GM03348 (cell line): ENCODE measurements at places on chromosomes 5 and 9.

GRCh38 chr5:122415030-122415800 lies 103.2 kb downstream of the SNCAIP start:
- DNase-seq, result peak; percentile 65

- no peak for DNase-seq
Observed at GRCh38 chr9:113984639-113985380, 93.3 kb downstream of the AMBP start.

DNA sequence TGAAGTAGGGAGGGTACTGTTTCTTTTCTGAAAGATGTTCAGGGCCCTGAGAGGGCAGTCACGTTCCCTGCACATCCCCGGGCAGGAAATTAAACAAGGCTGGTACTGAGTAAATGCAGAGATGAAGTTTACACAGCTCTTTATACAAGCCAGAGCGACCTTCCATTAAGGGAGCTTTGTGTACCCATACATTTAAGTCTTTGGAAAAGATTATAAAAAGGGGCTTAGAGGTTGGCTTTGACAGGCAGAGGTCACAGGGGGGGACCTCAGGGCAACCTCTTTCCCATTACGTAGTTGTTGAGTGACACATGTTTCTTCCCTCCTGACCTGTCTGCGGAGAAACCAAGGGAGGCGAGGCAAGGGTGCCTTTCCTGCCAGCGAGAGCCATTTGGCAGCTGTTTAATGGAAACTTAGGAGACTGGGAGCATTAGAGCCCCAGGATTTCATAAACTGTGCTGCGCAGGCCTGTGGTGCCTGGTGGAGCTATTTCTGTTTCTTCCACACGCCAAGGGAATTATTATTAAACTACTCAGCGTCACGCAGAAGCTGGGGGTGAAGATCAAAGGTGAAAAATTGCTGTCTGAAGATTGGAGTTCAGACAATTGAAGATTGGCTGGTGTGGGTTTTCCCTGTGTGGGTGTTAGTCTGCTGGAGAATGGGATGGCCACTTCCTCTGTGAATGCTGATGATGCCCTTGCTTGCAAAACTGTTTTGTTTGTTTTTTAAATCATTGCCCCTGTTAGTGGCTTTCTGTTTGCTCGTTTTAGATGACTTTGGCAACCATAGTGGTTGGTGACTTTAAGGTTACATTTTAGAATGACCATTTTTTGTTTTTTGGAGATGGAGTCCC lies 3.2 kb upstream of the SMIM32 start:
- no peak for DNase-seq

DNA sequence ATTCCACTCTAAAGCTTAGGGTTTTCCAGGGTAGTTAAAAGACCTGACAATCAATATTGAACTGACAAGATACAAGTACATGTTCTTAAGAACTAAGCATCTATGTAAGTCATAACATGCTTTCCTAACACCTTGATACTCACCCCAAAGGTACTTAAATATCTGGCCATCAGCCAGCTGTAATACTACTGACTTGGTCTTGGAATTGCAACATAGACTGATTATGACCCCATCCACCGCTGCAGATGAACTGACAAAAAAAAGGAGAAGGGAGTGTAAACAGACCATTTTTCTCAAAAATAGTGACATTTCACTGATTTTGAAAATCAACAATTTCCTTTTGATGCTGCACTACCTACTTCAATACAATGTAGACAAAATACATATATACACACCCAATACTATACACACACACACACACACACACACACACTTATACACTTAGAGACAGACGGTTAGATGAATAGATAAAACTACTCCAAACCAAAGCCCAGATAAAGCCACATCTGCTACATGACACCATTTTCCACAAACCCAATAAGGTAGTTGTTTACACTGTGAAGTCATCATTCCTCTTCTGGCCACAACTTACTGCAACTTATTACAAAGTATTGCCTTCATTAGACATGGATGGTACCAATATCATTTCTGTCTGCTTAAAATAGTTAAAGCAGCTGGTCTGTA lies 30.4 kb downstream of the ELP1 start:
- no peak for DNase-seq

DNA sequence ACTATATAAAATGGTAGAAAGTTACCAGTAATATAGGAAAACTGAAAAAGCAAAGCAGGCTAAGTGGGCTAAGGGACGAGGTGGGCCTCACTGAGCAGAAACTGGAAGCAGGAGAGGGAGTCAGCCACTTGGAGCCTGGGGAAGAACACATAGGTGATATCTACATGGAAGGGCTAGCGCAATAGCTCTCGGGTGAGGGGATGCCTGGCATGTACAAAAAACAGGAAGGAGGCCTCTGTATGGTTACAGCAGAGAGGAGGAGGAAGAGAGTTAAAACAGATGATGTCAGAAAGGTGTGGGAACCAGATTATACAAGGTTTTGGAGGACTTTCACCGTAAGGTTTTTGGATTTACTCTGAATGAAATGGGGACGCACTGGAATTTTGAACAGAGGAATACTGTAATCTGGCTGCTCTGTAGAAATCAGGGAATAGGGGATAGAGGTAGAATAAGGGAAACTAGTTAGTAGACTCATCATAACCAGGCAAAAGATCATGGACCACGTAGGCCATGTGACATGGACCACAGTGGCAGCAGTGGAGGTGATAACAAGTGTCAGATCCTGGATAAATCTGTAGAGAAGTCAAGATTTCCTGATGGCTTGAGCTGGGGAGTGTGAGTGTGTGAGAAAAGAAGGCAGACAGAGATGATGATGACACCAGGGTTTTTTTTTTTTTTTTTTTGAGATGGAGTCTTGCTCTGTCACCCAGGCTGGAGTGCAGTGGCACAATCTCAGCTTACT lies 52.5 kb downstream of the FNBP1 start:
- DNase-seq, result no peak

- peak; percentile 20 for DNase-seq
Observed at GRCh38 chr5:68898951-68899471, 194.8 kb upstream of the SLC30A5 start.

GRCh38 chr9:111961009-111961408 lies 64.4 kb downstream of the UGCG start:
- no peak for DNase-seq

- DNase-seq, result no peak
Observed at GRCh38 chr5:132915681-132916080, 42.2 kb downstream of the LEAP2 start.

- no peak for DNase-seq
Observed at GRCh38 chr5:146249801-146250200, 46.4 kb downstream of the RBM27 start.

- no peak for DNase-seq
Observed at GRCh38 chr5:76462097-76462667, 59.1 kb downstream of the IQGAP2 start.

DNA sequence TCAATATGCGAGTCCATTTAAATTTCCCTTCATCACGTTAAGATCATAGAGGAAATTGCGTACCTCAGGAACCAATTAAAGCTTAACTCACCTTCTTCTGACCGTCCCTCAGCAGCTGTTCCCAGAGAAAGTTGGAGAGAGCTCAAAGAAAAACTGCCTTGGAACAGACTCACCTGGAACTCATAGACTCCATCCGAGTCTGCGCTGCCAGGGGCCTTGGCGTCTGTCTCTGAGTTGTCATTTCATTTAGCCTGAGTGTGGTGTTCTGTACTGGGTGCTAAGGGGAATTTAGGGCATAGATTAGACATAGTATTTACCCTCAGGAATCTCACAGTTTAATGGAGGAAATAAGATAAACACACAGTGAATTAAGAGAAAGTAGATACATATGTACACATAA lies 892.7 kb downstream of the TLE1 start:
- DNase-seq, result no peak

DNA sequence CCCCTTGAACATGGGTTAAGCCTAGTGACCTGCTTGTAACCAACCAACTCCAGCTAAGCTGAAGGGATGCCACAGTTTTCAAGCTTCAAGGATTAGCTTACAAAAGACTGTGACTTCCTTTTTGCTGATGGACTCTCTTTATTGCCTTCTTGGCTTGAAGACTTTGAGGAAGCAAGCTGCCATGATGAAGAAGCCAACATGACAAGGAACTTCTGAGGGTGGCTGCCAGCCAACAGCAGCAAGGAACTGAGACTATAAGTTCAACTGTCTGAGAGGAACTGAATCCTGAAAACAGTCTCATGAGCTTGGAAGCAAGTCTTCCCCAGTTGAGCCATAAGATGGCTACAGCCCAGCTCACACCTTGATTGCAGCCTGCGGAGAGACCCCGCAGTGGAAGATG lies 116.1 kb upstream of the TAF11L2 start:
- DNase-seq, result no peak

DNA sequence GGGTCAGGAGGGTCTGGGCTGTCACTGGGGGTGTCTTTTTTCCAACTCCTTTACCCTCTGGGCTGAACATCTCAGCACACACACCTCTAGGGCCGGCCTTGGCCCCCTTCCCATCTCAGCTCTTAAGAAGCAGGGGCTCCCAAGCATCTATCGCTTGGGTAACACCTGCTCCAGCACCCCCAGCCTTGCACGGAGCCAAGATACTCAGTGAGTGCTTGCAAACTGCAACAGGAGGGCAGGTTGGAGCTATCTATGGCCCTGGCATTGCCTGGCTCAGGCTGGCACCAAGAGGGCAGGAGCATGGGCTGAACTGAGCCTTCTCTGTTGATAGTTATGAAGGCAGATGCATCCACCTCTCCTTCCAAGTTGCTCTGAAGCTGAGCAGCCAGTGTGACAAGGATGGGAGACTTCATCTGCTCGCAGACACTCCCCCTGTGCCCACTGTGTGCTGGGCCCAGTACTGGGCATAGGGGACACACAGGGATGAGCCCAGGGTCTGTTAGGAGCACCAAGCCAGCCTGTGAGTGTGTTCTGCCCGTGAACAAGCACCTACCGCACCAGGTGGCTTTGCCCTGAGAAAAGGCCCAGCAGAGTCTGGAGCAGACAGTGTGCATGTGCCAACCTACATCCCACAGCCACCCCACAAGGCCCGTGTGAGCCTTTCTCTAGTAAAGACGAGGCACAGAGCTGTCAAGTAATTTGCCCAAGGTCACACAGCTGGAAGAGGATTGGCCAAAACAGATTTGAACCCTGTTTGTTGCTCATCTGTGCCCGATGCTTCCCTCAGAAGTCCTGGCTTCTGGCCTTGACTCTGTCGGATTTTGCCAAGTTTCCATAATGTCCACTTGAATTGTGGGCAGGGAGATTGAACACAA lies 58.2 kb downstream of the PHF2 start:
- DNase-seq, result no peak

DNA sequence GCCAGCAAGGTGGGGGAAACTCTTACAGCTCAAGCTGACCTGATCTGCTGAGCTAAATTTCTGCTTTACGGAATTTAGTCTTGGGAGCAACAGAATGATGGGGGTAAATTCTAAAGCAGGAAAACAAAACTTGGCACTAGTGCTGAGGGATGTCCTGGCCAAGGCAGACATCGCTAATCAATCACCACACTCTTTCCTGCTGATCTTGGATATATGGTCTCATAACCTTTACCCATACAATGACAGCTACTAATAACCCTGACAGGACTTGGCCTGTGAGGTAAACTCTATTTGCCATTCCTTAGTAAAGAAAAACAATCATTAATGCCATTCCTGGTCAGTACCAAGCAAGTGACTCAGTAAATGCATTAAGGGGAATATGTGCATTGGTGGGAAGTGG lies 51.5 kb downstream of the PPARGC1B start:
- no peak for DNase-seq

DNA sequence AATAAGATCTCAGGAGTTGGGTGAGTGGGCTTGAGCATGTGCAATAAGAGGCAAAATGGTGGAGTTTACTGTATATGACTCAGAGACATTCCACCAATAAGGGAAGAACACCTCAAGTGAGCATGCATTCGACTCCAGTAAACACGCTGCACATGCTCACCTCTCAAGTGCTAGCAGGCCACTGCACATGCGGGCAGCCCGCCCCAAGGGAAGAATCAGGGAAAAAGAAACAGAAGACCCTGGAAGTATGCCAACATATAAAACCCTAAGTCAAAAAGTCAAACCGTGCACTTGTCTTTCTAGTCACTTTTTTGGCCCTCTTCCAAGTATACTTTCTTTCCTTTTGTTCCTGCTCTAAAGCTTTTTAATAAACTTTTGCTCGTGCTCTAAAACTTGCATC lies 245.3 kb upstream of the RASA1 start:
- no peak for DNase-seq

DNA sequence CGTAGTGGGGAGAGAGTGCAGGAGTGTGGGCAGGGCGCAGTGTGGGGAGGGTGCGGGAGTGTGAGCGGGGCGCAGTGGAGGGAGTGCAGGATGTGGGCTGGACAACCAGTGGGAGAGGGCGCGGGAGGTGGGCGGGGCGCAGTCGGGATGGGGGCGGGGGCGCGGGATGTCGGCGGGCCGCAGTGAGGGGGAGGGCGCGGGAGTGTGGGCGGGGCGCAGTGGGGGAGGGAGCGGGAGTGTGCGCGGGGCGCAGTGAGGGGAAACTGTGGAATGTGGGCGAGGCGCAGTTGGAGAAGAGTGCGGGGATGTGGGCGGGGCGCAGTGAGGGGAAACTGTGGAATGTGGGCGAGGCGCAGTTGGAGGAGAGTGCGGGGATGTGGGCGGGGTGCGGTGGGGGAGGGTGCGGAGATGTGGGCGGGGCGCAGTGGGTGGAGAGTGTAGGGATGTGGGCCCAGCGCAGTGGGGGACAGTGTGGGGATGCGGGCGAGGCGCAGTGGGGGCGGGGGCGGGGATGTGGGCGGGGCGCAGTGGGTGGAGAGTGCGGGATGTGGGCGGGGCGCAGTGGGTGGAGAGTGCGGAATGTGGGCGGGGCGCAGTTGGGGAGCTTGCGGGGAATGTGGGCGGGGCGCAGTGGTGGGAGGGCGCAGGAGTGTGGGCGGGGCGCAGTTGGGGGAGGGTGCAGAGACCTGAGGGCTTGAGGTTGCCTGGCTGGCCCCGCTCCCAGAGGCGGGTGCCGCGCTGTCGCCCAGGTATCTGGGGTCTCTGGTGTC lies at the start of gene NXNL2:
Gene NXNL2 (plus strand): TSS at position 723 of the 770 bp plus-strand sequence. CDS start 257 bp downstream, outside the sequence.
- DNase-seq, result peak; percentile 94

DNA sequence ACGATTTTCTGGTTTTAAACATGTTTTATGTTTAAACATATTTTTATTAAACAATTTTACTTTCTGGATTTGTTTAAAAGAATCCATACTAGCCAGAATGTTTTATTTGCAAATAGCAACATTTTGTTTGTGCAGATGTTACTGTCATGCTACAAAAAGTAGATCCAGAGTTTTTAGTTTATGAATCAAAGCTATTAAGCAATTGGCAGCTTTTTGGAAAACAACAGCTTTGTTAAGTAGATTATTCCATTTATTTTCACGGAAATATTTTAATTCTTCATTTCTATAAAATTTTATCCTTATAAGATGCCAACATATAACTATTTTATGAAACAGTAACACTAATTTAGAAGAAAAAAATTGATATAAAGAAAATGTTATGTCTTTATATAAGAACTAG lies 60.9 kb downstream of the DROSHA start:
- DNase-seq, result no peak

GRCh38 chr5:145975361-145976066 lies 39.1 kb downstream of the SH3RF2 start:
- no peak for DNase-seq

- no peak for DNase-seq
Observed at GRCh38 chr5:124180875-124181461, 565.5 kb downstream of the ZNF608 start.

DNA sequence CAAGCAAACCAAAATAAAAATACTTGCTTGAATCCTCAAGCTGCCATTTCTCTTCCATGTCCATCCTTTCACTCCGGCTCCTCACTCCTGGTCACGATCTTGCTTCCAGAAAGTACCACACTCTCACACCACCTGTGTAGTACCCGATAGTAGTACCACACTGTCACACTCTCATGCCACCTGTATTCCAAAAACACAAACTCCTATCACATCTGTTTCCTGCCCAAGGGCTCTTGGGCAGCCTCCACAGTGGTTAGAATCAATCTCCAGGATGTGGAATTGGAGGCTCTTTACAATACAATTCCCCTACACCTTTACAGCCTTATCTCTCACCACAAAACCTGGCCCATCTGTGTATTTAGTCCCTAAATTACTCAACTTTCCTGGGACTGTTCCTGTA lies 130.6 kb downstream of the GNAQ start:
- DNase-seq, result no peak
